Calu3 (cell line): ENCODE measurements at places on chromosomes 1 and 21. TPM values are rescaled to one million over a fixed set of nuclear protein-coding genes. Genes with fewer than 3 reads are reported as not detected.

- DNase-seq = no peak
Observed at GRCh38 chr1:7810395-7810794, 26.3 kb downstream of the PER3 start.

DNA sequence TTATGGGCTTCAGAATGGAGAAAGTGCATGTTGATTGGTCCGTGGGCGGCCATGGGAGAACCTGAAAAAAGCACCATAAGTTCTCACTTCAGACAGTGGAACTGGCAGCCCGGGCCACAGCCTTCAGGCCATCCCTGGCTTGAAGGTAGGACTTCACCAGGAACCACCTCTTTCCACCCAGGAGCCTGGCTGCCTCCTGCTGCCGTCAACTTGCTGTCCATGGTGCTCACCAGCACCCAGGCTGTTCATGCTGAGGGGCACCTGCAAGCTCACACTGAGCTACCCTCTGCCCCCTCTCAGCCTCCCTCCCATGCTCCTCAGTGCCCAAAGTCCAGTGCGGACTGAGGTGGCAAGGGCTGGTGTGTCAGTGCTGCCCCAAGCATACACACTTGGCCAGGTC, 12.9 kb upstream of the FNBP1L start:
- DNase-seq = no peak

- DNase-seq = no peak
Observed at GRCh38 chr1:210582205-210582970, 253.7 kb downstream of the HHAT start.

DNA sequence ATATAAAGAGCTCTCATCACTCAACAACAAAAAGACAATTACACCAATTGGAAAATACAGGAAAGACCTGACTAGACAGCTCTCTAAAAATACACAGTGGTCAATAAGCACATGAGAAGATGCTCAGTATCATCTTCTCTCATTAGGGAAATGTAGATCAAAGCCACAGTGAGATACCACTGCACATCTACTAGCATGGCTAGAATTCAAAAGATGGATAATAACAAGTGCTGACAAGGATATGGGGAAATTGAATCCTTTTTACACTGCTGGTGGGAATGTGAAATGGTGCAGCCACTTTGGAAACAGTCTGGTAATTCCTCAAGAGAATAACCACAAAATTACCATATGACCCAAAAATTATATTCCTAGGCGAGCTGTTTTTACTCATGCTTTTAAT, 9.4 kb downstream of the ACOT7 start:
- DNase-seq = no peak

- DNase-seq = no peak
Observed at GRCh38 chr1:64417803-64418202, 52.1 kb upstream of the CACHD1 start.

GRCh38 chr1:54887665-54888071, 673 bp upstream of the DHCR24 start:
- DNase-seq = peak; percentile 17

- DNase-seq = no peak
Observed at GRCh38 chr1:214404571-214405213, 123.7 kb downstream of the SMYD2 start.

Gene TRNP1
- 195 and 277 TPM in 2 replicates for total RNA-seq

Gene GPR161
- total RNA-seq = 3.8 and 8.4 TPM in 2 replicates

Gene RGS16
- total RNA-seq = 1.2 and 1.7 TPM in 2 replicates

Gene UBXN10
- total RNA-seq = 0.33 and 0.37 TPM in 2 replicates
